Ureter (tissue), 1 donor: ENCODE measurements at places on chromosomes 16 and 17. TPM values are rescaled to one million over a fixed set of nuclear protein-coding genes. Genes with fewer than 3 reads are reported as not detected.

GID4 gene
- total RNA-seq = 12.4 TPM

DLG4 gene
- 26.8 TPM for total RNA-seq

DNA sequence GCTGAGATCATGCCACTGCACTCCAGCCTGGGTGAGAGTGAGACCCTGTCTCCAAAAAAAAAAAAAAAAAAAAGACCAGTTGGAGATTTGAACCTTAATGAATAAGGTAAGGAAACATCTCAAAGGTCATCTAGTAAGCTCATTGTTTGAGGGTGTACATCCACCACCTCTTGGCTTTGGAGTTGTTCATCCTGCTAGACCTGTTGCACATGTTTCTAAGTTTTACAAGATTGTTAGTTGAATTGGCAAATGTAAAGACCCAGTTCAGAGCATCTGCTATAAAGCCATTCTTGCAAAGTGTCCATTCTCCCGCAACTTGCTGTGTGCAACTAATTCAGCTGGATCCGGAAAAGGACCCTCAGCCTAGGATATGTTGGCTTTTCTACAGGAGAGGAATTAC is 1.5 kb downstream of the PSMD7 start:
- DNase-seq = no peak

WFDC1 gene
- total RNA-seq = 63.5 TPM

PHOSPHO1 gene
- 0.34 TPM for total RNA-seq

DNA sequence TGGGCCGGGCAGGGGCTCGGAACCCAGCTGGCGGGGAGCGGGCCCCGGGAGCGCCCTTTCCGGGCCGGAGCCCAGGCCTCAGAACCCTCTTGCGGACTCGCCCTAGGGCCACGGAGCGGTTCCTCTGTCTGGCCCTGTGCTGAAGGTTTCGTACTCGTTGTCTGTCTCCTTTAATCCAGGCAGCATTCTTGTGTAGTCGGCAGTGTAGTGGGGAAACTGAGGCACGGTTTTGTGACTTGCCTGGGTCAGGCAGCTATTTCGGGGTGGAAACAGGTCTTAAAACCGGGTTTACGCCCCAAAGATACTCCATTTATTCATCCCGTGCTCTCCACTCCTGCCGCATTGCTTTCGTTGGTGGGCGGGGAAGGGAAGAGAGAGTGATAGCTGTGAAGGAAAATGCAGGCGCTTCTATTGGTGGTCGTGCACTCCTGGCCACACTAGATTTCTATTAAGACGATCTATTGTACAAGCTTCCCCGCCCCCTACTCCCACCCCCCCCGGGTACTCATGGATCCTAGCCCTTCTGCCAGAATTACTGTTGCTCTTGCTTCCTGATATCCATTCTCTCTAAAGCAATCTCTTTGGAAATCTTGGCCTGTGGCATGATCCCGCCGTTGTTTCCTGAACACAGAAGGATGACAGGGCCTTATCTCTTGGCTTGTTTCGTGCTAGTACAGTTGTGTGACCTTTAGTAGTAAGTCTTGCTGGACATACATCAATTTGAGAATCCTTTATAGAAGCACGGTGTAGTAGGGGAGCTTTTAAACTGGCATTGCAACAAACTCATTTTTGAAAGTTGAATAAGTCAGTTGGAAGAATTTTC is 751 bp downstream of the DCAF7 start:
- no peak for DNase-seq

GRCh38 chr16:6133009-6133557 is 1035.5 kb upstream of the EEF2KMT start:
- no peak for DNase-seq

GRCh38 chr17:35923609-35924114 is 6.9 kb downstream of the RDM1 start:
- no peak for DNase-seq

DNA sequence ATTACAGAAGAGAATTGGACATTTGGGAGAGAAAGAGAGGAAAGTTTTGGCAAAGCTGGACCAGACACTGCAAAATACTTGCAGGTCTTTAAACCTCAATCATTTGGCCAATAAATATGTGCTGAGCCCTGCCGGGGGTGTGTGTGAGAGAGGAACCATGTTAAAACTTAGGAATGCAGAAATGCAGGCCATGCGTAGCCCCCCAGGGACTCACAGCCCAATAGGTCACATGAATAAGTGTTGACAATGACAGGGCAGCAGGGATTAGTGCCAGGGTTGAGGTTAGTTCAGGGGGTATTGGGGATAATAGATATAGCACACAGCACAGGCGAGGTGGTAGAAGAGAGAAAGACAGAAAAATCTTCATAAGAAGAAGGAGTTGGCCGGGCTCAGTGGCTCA is 113.3 kb upstream of the ADAMTS18 start:
- no peak for DNase-seq

- DNase-seq = no peak
These were observed 752 bp downstream of the EXOSC6 start for GRCh38 chr16:70250748-70251628.

- no peak for DNase-seq
These were observed 258.6 kb downstream of the HS3ST3B1 start for GRCh38 chr17:14559264-14560119.

PMFBP1 gene
- total RNA-seq = 1.6 TPM

DNA sequence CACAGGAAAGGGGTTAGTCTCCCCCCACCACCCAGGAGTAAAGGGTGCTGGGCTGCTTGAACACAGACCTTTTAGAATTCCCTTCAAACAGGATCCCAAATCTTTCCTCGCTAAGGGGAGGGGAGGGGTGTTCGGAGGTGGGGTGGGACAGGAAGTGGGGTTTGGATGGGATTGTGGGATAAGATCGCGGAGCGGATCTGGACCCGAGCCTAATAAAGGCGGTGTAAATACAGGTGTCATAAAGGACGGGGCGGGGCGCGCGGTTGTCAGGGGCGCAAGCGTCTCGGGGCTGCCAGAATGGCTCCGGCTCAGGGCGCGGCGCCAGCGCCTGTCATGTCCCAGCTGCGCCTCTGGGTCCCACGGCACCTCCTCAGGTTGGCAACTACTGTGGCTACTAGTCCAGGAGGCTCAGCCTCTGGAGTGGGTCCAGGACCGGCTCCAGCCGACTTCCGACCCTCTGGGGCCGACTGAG is 59.8 kb upstream of the FBXO47 start:
- DNase-seq = peak; percentile 56

DNA sequence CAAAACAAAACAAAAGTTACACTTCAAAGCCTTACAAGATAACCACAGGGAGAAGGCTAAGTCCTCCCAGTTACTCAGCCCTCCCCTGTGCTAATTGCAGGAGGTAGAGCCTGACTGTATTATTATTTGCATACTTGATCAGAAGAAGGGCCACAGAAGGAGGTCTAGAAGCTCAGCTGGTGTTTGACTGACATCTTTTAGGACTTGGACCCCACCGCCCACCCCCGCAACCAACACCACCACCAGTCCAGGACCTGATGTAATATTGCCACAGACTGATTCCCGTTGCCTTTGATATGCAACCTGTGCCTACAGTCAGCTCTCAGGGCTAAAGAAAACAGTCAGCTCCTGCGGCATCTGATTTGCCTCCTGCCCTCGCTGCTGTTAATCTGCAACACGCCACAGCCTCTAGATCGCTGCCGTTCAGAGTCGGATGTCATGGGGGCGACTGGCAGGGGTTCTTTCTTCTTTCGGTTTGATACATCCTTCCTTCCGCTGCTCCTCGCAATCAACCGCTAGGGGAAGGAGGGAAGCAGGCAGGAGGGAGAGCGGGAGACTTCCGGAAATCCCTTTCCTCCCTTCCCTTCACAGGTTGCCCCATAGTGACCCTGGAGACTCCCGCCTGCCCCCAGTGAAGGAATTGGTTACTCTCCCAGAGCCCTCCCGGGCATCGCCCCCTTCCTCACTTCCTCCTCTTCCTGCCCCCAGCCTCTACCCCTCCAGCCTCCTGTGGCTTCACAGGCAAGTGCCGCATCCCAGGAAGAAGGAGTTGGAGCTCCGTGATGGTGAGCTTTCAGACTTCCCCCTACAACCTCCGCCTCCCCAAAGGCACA is 90.5 kb upstream of the SOX9 start:
- DNase-seq = peak; percentile 45

PPP4C gene
- total RNA-seq = 88.9 TPM

C16orf92 gene
- not detected for total RNA-seq

DNA sequence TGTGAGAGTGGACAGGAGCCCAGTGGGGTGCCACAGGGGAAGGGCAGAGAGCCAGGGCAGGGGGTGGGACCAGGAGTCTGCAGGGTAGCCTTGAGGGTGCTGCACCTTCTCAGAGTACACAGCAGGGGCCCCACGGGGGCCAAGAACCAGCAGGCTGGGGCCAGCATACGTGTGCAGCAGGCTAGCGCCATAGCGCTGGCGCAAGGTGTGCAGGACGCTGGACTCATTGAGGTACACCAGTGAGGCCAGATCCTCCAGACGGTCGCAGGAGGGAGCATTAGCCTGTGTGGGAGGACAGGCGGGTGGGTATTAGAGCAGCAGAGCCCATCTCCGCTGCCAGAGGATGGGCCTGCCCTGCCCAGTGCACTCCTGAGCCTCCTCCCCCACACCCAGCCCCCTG is 58.8 kb downstream of the MYO18A start:
- no peak for DNase-seq

- DNase-seq = no peak
These were observed 41.6 kb downstream of the SNX11 start for GRCh38 chr17:48148854-48149786.

GRCh38 chr17:73838815-73839214 is 194.6 kb upstream of the SDK2 start:
- DNase-seq = no peak

- DNase-seq = no peak
These were observed 8.6 kb upstream of the CCL2 start for GRCh38 chr17:34246446-34246845.

- no peak for DNase-seq
These were observed 178.2 kb upstream of the RPH3AL start for GRCh38 chr17:530851-531250.

DNA sequence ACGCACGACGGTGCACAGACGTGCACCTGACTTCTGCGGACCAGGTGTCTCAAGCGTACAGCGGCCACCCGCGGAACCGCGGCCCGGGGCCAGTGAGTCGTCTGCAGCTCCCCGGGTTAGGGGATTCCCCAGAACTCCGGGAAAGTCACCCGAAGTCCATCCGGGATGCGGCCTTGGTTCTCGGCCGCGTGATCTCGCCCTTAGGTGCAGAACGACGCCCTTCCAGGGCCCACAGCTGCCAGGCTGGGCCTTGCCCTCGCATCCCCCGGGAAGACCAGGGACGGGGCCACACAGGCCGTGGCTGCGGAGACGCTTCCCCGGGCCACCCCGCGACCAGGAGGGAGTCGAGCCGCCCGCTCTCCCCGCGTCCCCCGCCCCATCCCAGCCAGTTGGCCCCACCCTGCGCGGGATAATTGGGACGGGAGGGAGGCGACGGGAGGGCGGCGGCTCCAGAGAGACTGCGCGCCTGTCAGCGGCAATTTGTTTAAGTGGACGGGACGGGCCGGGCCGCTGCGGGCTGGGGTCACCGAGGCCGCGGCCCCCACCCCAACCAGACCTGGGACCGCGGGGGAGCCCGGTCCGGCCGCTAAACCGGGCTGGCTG is 3.6 kb upstream of the TBX2 start:
- no peak for DNase-seq

TNS4 gene
- total RNA-seq = 53.1 TPM

- no peak for DNase-seq
These were observed 16.9 kb upstream of the GINS3 start for GRCh38 chr16:58375386-58375785.

GRCh38 chr17:5553479-5553878 is 30.8 kb downstream of the NLRP1 start:
- DNase-seq = no peak

HSF5 gene
- 0.18 TPM for total RNA-seq

- DNase-seq = no peak
These were observed 30.2 kb upstream of the MRPS23 start for GRCh38 chr17:57880086-57880456.

DNA sequence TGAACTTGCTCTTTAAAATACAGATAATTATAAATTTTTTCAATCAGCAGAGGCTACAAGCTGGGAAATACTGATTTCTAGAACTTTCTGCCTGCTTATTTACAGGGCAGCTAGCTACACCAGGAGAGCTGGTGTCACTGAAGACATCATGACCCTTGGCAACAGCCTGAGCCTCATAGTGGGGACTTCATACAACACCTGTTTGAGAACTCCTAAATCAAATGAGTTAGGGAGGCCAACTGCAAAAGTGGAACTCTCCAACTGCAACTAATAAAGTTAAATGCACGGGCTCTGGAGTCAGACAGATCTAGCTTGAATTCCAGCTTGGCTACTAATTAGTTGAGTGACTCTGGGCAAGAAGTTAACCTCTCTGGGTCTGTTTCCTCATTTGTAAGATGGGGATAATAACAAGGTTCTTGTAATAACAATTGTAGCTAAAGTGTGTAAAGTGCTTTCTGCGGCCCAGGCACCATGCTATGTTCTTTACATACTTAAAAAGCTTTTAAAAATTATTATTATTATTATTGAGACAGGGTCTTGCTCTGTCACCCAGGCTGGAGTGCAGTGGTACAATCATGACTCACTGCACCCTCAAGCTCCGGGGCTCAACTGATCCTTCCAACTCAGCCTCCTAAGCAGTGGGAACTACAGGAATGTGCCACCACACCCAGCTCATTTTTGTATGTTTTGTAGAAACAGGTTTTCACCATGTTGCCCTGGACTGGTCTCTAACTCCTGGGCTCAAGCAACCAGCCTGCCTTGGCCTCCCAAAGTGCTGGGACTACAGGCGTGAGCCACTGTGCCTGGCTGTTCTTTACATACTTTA is 33.4 kb downstream of the VAC14 start:
- DNase-seq = no peak

FOXN1 gene
- total RNA-seq = 1.5 TPM

CHMP1A gene
- 84.7 TPM for total RNA-seq

GRCh38 chr16:8959921-8960787 is 3.6 kb downstream of the USP7 start:
- no peak for DNase-seq

- no peak for DNase-seq
These were observed 21.5 kb downstream of the RPH3AL start for GRCh38 chr17:330993-331701.

CFAP97D1 gene
- not detected for total RNA-seq

GRCh38 chr17:2481760-2482159 is 29.9 kb downstream of the METTL16 start:
- no peak for DNase-seq

DNA sequence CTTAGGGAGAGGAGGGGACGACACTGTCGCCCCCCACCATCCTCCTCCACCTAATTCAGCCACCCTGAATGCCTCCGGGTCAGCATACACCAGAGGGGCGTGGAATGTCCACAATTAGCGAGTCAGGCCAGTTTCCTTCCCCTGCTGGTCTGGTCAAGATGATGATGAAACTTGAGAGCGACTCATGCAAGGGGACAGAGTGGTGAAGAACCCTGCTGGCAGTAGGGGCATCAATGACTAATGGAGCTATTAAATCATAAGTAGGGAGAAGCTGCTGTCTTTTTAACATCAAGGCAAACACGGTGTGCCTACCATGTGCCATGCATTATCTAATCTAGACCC is 7.2 kb downstream of the SPACA3 start:
- no peak for DNase-seq

VAT1L gene
- total RNA-seq = 0.65 TPM
